Fibroblast of skin of right biceps (primary cell): ENCODE measurements at places on chromosomes 5 and 9.
A peak's percentile ranks its signal among the peaks of the same experiment; 100 is the strongest.

- no peak for DNase-seq
Observed at GRCh38 chr5:54385994-54386393, 69.5 kb upstream of the HSPB3 start.

GRCh38 chr5:180605554-180606214 is 14.4 kb upstream of the SCGB3A1 start:
- peak; percentile 30 for DNase-seq

DNA sequence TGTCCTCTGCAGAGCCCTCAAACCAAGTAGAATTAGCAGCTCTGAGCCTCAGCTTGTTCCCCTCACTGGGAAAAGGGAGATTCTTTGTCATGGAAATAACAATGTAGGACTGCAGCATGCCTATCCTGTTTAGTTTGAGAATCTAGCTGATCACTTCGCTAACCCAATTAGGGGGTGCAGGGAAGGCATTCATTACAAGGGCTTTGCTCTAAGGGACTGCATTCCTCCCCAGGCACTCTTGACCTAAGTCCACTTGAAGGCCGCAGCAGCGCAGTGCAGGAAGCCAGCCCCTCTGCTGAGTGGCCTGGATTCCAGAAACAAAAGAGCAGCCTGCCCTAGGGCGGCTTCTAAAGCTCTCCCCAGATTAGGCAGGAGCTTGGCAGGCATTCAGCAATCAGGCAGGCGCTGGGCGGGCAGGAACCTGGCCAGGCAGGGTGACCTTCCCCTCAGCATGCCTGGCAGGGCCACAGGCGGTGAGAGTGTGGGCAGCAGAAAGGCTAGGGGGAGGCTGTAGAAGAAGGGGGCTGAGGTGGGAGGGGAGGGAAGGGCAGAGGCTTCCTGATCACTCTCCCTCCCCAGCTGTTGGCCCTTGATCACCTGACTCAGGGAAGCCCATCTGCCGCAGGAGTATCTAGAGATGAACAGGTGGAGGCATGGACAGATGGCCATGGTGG is 24.8 kb downstream of the CCNJL start:
- no peak for DNase-seq

- peak; percentile 97 for DNase-seq
Observed at GRCh38 chr5:83925321-83925954, 204.8 kb upstream of the HAPLN1 start.

- no peak for DNase-seq
Observed at GRCh38 chr9:33273266-33273971, 8.6 kb downstream of the CHMP5 start.
